Renal cortical epithelial cell (primary cell): ENCODE measurements at places on chromosomes 13 and 19.

DNA sequence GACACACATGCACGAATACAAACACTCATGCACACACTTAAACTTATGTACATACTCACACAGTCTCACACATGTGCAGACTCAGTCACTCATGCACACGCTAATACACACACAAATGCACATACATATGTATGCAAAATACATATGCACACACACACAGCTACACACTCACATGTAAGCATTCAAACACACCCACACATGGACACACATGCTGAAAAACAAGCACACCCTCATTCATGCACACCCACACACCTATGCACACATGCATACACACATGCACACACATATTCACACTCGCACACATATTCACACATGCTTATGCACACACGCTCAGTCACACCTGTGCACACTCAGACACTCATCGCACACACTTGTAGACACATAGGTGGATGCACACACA lies 9.3 kb downstream of the MUC16 start:
- no peak for DNase-seq

- no peak for DNase-seq
Measured at GRCh38 chr19:56159622-56160271, 16.1 kb upstream of the GALP start.

- DNase-seq = no peak
Measured at GRCh38 chr13:98773921-98774320, 21.4 kb upstream of the SLC15A1 start.

DNA sequence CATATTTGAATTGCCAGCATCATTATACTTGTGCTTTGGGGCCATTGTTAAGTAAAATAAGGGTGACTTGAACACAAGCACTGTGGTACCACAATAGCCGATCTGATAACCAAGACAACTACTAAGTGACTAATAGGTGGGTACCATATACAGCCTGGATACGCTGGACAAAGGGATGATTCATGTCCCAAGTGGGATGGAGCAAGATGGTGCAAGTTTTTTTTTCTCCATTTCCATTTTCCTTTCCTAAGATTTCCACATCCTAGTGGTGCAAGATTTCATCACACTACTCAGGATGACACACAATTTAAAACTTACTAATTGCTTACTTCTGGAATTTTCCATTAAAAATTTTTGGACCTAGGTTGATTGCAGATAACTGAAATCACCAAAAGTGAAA lies 15.1 kb downstream of the BRCA2 start:
- DNase-seq = peak; percentile 79

GRCh38 chr13:113672002-113672651 lies 5.1 kb downstream of the GRK1 start:
- DNase-seq = no peak

DNA sequence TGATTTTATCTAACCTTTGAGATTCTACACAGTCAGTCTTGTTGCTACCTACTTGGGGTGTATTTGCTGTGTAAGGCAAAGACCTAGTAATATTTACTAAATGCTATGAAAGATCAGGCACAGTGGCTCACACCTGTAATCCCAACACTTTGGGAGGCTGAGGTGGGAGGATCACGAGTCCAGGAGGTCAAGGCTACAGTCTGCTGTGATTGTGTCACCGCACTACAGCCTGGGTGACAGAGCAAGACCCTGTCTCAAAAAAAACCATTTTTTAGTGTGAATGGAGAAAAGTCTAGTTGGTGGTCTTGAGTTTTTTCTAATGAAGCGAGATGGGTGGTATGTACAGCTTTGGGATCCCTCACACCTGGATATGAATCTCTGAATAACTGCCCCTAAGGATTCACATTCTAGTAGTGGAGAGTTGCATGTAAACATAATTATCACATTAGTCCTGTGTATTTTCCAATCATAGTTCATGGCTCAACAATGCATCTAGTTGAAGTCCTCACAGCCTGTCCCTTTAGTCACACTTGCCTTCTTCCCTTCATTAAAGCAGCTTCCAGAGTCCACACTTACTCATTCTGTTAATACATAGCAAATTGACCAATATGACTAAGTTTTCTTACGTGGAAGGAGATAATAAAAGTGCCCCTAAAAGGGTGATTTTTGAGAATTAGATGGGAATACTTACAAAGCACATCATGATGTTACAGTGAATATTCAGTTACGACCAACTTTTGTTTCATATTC lies 7.5 kb downstream of the RPL21 start:
- DNase-seq = peak; percentile 42

DNA sequence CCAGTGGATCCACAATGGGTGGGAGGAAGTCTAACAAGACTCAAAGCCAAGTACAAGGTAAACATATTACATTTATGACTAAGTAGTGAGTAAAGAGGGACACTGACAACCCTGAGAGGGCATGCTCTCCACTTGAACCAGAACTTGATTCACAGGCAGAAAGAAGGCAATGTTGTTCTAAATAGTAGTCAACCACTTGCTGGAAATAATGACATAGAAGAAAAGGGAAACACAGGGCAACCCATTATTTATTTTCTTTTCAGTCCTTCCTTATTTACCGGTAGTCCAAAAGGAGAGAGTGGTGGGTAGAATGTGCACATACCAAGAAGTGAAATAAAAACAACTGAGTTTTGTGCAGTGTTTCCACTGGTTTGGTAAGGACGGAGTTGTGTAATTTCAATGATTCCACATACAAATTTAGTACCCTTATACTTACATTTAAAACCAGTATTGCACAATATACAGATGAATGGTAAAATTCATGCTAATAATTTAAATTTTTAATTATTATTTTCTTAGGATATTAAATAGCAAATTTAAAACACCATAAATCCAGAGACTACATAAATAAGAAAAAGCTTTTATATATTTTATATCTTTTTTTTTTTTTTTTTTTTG lies 65.9 kb downstream of the ENOX1 start:
- peak; percentile 38 for DNase-seq

DNA sequence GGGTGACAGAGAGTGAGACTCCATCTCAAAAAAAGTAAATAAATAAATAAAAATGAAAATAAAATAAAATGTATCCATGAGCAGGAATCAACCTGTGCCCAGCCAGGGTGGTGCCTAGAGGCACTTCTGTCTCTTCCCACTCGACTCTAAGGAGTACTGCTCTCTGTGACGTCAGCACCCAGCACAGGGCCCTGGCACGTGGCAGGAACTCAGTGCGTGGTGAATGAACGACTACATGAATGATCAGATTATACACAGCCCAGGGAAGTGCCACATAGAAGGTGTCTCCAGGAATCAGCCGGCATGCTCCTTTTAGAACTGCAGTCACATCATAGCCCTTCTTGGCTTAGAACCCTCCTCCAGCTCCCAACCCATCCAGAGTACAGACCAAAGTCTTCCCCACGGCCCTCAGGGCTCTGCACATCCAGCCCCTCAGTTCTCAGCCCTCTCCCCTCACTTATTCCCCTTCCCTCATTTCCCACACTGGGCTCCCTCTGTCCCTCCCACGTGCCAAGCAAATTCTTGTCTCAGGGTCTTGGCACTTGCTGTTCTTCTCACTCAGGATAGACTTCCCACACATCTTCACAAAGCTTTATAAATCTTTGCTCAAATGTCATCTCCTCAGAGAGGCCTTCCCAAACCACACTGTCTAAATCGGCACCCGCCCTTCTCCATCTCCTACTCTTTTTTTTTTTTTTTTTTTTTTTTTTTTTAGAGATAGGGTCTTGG lies 4.2 kb downstream of the CLIP3 start:
- no peak for DNase-seq

GRCh38 chr19:38229585-38230073 lies 5.6 kb upstream of the DPF1 start:
- peak; percentile 36 for DNase-seq

DNA sequence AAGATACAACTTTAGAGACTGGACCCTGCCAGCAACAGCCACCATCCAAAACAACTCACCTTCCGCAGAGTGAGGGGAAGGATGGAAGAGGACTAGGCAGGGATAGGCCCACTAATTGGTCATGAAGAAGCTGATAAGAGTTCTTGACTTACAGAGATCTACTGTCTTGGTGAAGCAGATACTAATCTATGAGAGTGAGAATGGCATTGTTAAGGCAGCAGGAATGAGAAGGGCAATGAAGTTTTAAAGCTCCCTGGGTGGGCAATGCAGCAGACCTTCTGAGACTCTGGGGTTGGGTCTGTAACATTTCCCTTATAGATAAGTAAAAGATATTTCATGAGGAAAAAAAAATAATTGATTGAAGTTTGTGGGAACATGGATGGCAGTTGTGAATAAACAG lies 63.7 kb downstream of the KLF12 start:
- DNase-seq = no peak

- no peak for DNase-seq
Measured at GRCh38 chr13:30037306-30037705, 186.9 kb upstream of the UBL3 start.

- no peak for DNase-seq
Measured at GRCh38 chr13:82011355-82011754, 1670.4 kb upstream of the SPRY2 start.

DNA sequence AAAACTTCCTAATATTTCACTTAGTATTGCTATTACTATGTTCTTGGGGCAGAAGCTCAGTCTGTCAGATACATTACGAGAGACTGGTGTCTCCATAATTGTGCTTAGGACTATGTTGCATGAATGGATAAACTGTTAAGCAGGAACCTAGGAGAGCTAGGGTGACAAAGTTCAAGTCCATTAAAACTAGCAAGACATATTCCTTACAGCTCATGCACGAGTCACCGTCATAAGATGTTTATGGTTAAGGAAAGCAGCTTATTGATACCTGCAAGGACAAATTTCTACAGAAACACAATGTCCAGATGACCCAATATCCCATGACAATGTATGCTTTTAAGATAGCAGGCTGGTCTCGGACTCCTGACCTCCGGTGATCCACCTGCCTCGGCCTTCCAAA lies 5.7 kb upstream of the ZNF813 start:
- no peak for DNase-seq

DNA sequence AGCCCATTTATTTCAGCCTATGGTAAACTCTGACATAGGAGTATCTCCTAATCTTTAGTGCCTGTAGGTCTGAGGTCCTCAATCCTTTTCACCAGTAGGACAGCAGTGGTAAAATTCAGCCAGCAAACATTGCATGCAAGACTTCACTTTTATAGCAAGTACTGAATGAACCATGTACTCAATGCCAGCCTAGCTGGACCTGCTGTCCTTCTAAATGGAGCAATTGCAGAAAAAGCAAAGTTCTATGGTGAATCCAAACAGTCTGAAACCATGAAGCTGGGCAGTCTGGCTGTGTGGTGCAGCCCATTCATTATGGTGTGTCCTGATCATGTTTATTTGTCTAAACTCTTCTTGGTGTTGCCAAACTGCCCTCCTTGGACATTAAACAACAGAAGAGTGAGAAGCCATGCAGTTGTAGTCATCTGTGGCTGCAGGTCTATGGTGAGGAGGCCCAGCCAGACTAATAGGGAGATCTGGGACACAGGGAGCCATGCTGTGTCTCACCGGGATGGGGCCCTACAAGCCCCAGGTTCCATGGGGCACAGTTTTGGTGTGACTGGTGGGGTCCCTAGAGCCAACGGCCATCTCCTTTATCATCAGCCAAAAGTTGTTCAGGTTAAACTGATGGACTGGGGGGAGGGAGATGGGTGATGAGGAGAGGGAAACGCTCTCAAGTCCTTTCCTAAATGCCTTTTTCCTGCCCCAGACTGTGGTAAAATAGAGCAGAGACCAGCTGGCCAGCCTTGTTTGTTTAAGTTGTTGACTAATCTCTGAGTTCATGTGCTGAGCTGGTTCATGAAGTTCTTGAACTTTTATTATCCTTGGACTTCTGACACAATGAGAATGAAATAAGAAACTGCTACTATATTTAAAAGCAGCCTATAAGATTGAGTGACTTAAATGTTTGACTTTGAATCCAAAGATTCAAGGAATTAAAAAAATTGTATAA lies 20.6 kb upstream of the TNFSF11 start:
- peak; percentile 65 for DNase-seq

DNA sequence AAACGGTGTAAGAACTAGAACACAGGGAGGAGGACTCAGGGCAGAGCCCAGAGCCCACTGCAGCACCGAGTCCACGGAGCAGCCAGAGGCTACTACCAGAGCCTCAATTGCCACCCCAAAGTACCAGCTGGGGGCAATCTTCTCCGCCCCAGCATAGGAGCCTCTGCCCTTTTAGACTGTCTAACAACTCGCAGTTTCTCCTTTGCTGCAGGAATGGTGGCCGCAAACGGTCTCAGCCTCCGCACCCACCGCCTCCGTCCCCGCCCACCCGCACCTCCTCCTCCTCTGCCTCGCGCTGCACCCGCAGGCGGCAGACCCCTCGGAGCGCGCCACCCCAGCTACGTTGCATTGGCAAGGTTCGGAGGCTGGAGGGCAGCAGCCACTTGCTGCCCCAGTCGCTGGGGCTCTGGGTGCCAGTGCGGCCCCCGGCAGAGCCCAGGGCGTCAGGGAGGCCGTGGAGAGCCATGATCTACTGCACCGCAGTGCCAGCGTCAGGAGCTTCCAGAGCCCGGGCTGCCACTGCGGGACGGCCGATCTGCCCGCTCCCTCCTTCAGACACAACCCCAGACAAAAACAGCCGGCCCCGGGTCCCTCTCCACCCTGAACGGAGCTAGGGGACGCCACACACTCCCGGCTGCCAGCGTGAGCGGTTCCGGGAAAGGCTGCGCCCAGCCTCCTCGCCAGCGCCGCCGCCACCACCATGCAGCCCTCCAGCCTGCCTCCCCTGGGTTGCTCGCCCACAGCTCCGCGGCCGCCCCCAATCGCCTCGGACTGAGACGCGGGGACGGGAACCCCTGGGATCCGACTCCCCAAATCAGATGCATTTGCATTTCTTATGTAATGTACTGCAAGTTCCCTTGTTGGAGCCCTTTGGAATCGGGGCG lies 1.8 kb downstream of the FGF14 start:
- peak; percentile 30 for DNase-seq

GRCh38 chr13:61913183-61913582 lies 497.5 kb upstream of the PCDH20 start:
- DNase-seq = peak; percentile 7
